Inflammatory macrophage treated with lipopolysaccharide for 4 hours (primary cell): ENCODE measurements at places on chromosomes 12 and 14.

DNA sequence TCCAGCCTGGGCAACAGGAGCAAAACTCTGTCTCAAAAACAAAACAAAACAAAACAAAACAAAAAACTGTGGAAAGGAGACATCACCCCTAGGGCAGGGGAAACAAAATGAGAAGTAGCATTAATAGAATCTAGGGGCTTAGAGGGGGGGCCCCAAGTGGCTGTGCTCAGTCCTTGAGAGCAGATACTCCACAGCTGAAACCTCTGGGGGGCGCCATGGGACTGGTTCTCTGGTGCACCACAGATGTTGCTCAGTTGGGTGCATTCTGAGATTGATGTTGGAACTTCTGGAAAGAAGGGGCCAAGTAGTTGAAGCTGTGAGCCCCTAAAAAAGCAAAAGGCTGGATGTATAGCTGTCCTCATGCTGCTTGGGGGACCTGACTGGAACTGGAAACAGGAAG, 11.8 kb upstream of the SYNE2 start:
- no peak for DNase-seq

DNA sequence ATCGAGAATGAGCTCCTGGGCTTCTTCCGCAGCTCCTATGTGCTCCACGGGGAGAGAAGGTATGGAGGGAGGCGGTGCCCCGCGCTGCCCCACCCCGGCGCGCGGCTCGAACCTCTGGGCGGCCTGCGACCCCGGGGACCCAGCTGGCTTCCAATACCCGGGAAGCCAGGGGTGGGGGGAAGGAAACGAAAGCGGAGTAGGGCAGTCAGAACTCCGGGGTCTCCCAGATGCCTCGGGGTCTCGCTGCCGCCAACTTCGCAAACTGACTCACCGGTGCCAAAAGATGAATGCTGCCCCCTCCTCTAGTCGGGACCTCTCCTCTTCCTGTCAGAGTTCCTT, 1.3 kb downstream of the TRHDE start:
- DNase-seq = no peak

DNA sequence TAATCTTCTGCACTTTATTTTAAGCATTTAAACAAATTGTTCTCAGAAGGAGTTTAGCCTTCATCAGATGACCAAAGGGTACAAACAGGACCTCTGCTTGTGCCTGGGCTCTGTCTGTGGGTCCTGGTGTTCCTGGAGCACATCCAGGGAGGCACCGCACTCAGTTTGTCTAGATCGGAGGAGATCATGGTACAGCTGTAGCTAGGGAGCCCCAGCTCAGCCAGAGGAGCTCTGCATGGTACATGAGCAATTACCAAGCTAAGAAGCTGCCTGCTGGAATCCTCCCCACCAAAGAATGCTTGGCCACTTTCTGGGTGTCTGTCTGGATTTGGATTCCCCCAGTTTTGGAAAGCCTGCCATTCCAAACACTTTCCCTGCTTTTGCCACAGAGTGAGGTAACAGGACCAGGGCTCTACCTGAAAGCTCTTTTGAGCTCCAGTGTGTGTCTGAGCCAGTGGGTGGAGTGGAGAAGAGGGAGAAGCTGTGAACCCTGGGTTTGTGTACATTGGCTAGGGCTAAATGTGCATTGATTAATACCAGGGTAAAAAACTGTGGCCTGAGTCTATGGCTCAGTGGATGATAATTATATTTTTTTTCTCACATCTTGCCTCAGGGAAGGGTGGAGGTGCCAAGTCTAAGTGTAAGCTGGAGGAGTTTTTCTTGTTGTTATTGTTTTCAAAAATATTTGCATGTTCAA, 163.7 kb upstream of the IGF1 start:
- DNase-seq = no peak

DNA sequence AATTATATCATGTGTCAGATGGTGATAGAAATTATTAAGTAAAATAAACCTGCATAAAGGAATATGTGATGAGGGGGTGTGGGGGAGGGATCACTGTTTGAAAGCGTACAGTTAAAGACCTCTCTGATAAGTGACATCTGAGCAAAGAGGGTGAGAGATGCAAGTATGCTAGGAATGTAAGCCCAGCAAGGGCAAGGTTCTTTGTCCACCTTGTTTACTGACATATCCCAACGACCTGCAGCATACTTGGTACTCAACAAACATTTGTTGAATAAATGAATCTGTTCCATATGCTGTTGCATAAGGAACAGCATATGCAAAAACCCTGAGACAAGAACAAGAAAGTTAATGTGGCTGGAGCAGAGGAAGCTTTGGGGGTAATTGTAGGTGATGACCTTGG, 12.0 kb upstream of the MDM1 start:
- DNase-seq = no peak

DNA sequence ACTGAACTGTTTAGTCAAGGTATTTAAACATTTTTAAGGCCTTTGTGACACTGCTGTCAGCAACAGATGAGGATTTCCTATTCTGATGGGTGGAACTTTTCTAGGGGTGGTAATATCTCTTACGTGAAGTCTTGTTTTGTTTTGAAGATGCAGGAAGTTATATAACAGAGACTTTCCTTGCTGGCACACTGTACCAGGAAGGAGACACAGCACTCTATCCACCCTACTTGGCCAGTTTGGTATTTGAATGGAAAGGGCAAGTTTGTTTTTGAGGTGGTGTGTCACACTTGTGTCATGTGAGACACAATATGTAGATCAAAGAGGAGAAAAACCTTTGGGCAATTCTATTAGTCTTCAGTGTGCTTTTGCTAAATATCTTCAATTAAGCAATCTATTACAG, 51.6 kb upstream of the SRP54 start:
- DNase-seq = peak; percentile 63

GRCh38 chr14:73369428-73369827, 88.9 kb downstream of the NUMB start:
- DNase-seq = peak; percentile 67

DNA sequence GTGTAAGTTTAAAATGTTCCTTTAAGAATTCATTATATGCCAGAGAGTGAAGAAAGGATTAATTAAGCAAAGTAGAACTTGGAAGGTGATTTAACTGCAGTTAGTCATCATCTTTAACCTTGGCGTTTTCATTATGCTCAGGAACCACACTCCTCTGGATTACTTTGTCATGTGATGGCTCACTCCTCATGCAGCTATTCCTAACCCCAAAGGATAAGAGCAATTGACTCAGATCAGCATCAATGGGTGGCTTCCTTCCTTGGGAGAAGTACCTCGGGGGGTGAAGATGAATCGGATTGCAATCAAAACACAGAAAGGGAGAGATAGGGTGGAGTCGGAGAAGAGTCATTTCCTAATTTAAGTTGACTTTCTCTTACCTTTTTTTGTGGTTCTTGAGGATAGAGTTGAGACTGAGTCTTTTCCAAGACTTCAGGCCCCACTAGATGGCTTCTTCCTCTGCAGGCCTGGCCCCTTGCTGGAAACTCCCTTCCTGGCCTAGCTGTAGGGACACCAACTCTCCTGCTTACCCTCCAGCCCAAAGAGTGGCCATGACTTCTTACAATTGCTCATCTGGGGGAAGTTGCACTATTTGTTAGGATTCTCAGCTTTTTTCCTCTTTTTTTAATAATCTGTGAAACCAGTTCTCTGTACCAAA, 238.6 kb upstream of the DDHD1 start:
- no peak for DNase-seq

- no peak for DNase-seq
Measured at GRCh38 chr12:131497966-131498365, 212.9 kb upstream of the SFSWAP start.

DNA sequence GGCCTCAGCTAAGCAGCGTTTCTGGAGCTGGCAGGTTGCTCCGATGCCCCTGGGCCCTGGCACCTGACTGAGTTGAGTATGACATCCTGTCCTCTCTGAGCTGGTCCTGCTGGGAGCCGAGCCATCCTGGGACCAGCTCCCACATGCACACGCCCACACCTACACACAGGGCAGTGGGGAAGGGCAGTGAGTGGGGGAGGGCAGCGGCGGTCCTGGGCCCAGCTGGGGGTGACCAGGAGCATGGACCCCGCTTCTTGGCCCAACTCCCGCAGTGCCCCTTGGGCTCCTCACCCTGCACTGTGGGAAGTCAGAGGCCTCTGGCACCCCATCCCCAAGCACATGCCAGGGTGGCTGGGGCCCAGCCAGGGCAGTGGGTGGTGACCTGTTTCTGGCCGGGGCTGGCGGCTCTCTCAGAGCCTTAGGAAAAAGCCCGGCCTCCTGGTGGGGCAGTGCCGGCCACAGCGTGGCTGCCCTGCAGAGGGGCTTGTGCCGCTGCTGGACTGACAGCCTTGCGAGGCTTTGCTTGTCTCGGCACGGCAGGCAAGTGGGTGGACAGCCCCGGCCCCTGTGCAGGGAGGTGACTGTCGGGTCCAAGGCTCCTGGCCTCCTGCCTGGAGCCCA, 5.9 kb upstream of the CRIP2 start:
- DNase-seq = no peak

DNA sequence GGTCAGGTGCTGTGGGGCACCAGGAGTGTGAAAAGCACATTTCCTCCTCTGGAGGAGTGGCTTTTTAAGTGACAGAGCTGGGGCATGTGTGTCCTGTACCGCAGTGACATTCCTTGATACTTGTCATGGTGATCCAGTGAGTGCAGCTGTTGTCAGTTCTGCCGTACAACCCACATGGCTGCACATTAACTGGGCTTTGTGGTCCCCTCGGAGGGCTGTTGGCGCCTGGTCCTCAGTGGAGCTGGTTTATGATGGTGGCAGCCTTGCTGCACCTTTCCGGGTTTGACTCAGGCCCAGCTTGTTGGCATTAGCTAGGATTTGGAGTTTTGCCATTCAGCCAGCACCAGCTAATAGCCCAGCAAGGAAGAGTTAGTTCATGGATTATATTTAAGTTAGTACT, 77.0 kb downstream of the SLC25A47 start:
- DNase-seq = no peak

- peak; percentile 40 for DNase-seq
Measured at GRCh38 chr12:67482751-67483661, 165.5 kb upstream of the DYRK2 start.

GRCh38 chr14:54700717-54701116, 133.8 kb downstream of the SAMD4A start:
- DNase-seq = no peak

DNA sequence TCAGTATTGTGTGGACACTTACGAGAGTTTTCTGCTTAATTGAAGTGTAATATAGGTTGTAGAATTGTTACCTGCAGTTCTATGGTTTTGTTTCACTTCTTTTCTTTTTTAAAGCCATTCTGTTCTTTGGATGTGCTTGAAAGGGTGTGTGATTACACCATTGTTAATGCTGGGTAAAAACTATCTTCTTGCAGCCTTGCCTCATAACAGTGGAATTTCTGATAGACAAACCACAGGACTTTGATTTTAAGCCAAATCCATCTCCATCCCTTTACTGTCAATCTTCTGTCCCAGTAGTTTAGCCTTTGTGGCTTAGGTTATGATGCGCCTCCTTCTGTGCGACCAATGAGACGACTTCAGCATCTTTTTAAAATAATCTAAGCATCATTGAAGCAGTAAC, 182.3 kb downstream of the PELI2 start:
- no peak for DNase-seq

GRCh38 chr12:104505095-104505818, 48.5 kb downstream of the CHST11 start:
- DNase-seq = no peak

DNA sequence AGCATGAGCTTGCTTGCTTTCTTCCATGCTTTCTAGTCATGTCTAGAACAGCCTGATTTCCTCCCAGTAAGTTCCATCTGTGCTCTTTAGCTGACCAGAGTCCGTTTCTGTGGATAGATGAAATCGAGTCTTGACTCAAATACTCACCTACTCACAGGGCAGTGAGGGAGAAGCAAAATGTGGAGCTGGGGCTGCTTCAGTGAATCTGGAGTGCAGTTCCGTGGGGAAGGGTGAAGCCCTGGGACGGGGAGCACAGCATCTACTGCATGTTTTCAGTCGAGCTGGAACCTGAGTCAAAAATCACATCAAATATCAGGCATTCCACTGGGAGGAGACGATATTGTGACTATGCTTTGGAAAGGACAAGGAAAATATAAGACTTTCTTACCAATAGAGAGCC, 70.3 kb upstream of the PRMT8 start:
- DNase-seq = no peak

- DNase-seq = no peak
Measured at GRCh38 chr12:1205512-1206060, 214.6 kb downstream of the ERC1 start.
